ENCODE measurements at places on chromosomes 12 and 14. TPM values are rescaled to one million over a fixed set of nuclear protein-coding genes. Genes with fewer than 3 reads are reported as not detected.

DNA sequence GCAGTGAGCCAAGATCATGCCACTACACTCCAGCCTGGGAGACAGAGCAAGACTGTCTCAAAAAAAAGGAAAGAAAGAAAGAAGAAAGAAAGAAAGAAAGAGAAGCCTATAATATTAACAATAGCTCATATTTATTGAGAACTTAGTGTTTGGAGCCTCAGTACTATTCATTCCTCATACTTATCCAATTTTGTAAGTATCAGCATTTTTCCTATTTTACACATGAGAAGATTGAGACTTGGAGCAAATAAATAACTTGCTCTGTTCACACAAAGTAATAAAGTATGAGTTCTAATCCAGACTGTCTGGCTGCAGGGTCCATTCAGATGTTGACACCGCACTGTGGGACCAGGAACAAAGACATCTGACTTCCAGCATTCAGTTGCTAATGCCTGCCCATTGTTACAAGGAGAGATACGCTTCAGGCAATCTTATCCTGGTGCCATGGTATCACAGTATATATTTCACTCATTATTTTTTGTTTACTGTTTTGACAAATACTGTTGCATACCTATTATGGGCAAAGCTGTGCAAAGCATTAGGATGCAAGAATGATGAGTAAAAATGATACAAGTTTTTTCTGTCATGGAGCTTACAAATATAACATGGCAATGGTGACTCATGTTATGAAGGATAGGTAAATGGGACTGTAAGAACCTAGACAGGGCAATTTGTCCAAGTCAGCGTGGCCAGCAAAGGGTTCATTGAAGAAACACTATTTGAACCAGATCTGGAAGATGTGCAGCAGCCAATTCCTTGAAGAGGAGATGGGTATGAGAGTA lies 21.4 kb upstream of the TMTC2 start:
- peak; percentile 56 for DNase-seq

DNA sequence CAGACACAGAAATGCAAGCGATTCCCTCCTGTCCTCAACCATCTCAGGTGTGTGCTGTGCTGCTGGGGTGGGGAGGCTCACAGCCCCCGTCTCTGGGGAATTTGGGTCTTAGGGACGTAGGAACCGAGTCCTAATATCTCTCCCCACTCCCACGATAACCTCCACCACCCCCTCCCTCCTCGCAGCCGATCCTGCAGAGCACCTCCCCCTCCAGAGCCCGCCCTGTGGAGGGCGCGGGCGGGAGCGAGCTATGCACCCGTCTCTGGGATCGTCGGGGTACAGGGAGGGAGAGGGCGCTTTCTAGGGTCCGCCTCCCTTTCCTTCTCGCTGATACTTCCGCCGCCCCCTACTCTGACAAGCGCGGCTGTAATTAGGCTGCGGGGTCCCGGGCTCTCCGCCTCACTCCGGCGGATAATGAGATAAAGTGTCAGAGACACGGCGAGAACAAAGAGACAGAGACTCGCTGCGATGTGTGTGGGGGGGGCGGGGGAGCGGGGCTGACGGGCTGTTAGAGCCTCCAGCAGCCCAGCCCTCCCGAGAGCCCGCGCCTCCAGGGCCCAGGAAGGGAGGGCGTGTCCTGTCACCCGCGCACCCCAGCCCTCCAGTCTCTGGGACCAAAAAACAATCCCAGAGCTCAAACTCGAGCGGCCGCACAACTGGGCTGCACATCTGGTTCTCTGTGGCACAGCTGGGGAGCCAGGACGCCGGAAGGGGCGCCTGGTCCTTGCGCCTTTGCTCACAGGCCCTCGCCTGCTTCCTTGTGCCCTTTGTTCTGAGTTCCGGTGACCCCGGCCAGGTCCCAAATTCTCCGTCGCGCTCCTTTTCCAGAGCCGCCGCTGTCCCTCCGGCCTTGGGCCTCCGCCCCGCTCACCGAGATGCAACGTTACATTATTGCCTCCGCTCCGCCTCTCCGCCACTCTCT lies 8.7 kb downstream of the SHMT2 start:
- peak; percentile 74 for DNase-seq

DNA sequence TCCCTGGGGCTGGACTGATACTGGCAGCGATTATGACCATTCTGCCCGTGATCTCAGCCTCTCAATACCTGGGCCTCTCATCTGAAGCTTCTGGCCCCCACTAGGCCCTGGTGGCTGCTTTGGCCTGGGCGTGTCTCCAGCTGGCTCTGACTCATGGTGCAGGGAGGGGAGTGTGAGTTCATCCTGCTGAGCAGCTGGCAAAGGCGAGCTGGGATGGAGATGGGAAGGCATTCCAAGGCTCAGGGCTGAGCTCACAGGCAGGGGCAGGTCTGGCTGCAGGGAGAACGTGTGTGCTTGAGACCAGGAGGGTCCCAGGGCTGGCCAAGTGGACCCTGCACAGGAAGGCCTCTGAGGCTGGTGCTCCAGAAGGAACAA lies 221.8 kb downstream of the TMEM121 start:
- no peak for DNase-seq

- DNase-seq: no peak
Measured at GRCh38 chr14:96808619-96809406, 11.6 kb downstream of the VRK1 start.

The EFS gene
- total RNA-seq: 18.9 TPM

DNA sequence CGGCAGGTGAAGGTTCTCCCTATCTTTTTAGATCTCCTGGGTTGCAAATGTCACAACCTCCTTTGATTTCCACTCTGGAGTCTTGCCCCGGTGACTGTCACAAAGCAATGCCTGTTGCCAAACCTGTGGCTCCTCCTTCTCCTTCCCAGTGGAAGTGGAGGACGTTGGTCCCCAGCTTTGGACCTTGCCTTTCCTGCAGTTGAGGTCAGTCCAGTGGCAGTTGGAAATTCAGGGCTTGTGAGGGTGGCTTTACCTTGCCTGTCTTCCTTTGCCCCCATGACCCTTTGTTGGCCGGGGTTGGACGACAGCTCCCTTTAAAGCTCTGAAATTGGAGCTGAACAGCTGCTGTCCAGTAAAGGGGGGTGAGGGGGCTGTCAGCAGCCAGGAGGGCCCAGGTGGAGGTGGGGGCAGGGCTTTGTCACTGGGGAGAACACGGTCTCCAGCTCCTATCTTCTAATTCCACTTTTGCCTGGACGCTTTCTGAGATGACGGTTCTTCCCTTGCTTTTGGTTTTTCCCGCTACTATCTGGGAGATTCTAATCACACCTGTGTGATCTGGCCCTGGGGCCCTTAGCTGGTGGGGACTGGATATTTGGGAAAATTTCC lies 4.1 kb downstream of the TEAD4 start:
- DNase-seq: peak; percentile 70

The CLEC4D gene
- not detected for total RNA-seq

GRCh38 chr12:102463659-102464249 lies 16.6 kb downstream of the IGF1 start:
- no peak for DNase-seq

GRCh38 chr12:20268121-20268732 lies 100.1 kb upstream of the PDE3A start:
- DNase-seq: peak; percentile 5

- DNase-seq: no peak
Measured at GRCh38 chr12:122148657-122149056, 25.4 kb downstream of the IL31 start.

DNA sequence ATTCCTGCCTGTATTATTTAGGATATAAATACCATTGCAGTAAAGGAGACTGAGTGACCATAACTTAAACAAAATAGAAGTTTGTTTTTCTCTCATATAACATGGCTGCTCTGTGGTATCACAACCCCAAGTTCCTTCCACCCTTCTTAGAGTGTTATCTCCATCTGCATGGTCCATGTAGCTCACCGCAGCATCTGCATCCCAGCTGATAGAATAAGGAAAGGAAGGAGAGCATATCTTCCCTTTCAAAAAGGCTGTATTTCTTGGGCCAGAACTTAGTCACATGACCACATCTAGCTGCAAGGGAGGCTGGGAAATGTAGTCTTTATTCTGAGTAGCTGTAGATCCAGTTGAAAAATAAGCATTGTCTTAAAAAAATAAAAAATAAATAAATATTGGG lies 184.8 kb upstream of the NUDT4 start:
- DNase-seq: peak; percentile 31

GRCh38 chr12:64506955-64507354 lies 55.0 kb downstream of the TBK1 start:
- no peak for DNase-seq

The KCNA1 gene
- 1.2 TPM for total RNA-seq

The RNASE12 gene
- total RNA-seq: not detected

The IL22 gene
- total RNA-seq: not detected

- DNase-seq: no peak
Measured at GRCh38 chr12:55852740-55853139, 10.0 kb upstream of the MMP19 start.

- DNase-seq: no peak
Measured at GRCh38 chr14:96267336-96267735, 11.3 kb downstream of the BDKRB1 start.

The OVCH1 gene
- not detected for total RNA-seq

The PLCZ1 gene
- total RNA-seq: not detected

DNA sequence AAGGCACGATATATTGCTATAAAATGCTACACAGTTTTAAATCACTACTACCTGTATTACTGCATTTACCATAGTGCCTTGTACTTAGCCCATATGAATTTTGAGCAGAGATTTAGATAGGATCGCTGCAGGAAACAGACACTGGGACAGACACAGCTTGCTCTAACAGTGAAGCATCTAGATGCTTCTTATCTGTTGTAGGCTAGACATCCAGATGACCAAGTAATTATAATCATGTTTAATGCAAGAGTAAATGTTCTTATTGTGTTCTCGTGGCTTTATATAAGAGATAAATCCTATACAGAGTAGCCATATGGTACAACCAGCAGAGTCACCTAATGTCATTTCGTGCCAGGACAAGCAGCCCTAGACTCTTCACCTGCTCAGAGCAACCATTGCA lies 92.8 kb downstream of the ASCL1 start:
- no peak for DNase-seq

- DNase-seq: peak; percentile 84
Measured at GRCh38 chr14:68961781-68962584, 17.1 kb downstream of the ACTN1 start.

DNA sequence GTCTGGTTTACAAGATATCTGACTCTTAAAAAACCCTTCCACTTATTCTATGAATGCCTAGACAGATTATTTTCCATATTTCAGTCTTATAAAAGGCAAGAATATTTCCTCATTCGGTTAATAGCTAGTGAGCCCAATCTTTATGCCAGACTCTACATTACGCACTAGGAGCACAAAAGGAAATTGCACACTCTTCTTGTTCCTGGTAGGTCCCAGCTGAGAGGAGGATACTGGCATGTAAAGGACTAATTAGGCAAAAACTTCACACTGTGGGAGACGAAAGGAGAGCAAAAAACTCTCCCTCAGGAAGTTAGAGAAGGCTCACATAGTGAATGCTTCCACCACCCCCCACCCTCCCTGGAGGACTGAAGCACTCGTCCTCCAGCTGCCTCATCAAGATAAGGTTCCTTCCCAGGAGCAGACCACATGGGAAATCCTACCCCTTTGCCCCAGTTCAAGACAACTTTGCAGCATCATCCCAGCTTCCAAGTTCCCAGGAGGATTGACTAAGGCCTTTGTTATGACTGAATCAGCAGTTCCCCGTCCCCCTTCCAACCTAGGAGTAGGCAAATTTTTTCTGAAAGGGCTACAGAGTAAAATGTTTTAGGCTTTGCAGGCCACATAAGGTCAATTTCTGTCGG lies 14.5 kb downstream of the CAPZA3 start:
- DNase-seq: peak; percentile 52

DNA sequence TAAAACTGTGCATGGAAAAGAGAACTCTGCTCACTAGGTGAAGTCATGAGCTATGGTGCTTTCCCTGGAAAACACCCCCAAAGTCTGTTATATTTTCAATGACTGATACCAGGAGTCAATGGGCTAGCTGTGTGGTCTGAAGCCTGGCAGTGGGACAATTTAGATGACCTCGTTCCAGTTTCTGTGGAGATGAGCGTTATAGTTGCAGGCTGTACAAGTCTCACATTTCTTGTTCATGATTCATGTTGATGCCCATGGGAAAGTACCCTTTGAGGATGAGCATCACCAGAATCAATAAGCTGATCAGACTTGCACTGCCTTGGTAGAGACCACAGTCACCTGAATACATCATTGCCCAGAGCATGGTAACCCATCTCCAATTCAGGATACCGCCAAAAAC lies 70.7 kb downstream of the NOVA1 start:
- DNase-seq: no peak

DNA sequence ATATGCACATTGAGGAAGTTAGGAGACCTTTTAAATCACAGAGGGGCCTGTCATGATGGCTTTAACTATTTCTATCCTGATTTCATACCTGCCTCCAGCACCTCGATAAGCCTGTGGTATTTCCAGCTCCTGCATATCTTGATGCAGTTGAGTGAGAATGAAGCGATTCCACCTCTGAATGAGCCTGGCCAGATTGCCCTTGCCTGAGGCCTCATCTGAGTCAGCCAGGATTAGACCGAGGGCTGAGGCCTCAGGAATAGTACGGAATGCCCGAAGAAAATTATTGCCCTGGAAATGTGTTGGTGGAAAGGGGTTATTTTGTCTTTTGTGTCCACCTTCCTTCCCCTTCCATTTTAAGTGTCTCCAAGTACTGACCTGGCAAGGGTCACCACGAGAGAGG lies 8.4 kb upstream of the CNPY2 start:
- DNase-seq: no peak

DNA sequence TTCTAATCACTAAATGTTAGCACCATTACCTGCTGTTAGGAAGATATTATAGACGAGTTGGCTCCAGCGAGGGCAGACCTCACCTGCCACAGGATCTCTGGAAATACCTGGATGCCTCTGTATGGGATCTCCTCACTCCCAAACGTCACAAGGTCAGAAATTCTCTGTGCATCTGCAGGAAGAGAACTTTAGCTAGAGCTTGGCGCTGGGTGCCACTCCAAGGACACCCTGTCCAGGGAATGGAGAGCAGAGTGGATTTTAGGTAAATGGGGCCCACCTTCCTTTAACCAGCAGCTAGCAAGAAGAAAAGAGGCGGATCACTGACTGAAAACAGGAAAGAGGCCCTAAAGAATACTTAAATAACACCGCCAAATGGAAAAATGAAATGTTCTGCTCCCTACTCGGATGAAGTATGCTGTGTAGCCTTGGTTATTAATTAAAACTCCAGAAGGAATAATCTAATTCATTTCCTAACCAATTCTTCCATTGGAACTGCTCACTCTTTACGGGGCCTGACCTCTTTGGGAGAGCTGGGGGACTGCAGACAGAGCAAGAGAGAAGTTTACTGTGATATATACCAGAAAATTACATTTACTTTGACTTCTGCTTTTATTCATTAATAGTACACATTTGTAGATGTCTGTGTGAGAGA lies 4.2 kb upstream of the FOXG1 start:
- DNase-seq: no peak

GRCh38 chr14:77314539-77315457 lies 5.9 kb downstream of the POMT2 start:
- no peak for DNase-seq

DNA sequence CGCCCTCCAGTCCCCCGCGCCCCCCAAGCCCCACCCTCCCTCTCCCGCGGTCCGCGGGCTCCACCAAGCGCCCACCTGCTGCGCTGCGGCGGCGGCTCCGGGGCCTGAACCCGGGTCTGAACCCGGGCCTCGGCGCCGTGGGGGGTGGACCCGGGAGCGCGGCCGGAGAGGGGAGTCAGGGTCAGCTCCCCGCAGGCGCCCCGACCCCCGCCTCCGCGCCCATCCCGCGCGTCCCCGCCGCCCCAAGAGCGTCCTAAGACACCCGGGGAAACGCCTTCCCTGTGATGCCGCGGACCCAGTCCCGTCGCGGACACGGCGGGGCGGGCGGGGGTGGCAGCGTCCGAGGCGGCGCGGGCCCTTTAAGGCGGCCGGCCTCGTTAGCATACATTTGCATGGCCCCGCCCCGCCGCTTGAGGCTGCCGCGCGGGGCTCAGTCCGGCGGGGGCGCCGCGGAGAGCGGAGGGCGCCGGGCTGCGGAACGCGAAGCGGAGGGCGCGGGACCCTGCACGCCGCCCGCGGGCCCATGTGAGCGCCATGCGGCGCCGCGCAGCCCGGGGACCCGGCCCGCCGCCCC lies at the start of gene MMP17:
Gene MMP17 (plus strand): TSS at position 433 of the 574 bp plus-strand sequence. CDS start 102 bp downstream, at position 535.
- peak; percentile 94 for DNase-seq

Measured in GM23338 (cell line).